ENCODE measurements at places on chromosomes 7 and 10.

- no peak for DNase-seq
These were observed 55.0 kb downstream of the PIK3AP1 start for GRCh38 chr10:96665306-96665705.

GRCh38 chr10:69963835-69964710 is 88.6 kb upstream of the MACROH2A2 start:
- no peak for DNase-seq

GRCh38 chr7:112104120-112104519 is 102.1 kb downstream of the DOCK4 start:
- DNase-seq, result no peak

DNA sequence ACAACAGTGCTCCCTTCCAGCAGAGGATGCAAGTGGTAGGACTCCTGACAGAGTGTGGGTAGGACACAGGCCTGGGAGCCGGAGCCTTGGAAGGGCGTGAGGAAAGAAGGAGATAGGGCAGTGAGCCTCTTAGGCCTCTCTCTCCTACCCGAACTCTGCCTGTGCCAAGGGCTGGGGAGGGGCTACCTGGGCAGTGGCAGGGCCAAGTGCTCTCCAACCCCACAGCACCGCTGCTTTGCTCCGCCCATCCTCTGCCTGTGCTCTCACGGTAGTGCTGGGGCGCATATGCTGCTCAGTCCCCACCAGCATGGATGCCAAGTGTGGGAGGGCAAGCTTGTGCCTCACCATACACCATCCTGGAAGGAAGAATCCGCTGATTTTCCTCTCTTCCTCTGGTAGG is 7.5 kb downstream of the FAM131B start:
- DNase-seq, result no peak

GRCh38 chr7:146656988-146657387 is 540.4 kb downstream of the CNTNAP2 start:
- no peak for DNase-seq

- no peak for DNase-seq
These were observed 154.8 kb upstream of the TMEM196 start for GRCh38 chr7:19928247-19928646.

- no peak for DNase-seq
These were observed 19.3 kb downstream of the MACC1 start for GRCh38 chr7:20197837-20198236.

DNA sequence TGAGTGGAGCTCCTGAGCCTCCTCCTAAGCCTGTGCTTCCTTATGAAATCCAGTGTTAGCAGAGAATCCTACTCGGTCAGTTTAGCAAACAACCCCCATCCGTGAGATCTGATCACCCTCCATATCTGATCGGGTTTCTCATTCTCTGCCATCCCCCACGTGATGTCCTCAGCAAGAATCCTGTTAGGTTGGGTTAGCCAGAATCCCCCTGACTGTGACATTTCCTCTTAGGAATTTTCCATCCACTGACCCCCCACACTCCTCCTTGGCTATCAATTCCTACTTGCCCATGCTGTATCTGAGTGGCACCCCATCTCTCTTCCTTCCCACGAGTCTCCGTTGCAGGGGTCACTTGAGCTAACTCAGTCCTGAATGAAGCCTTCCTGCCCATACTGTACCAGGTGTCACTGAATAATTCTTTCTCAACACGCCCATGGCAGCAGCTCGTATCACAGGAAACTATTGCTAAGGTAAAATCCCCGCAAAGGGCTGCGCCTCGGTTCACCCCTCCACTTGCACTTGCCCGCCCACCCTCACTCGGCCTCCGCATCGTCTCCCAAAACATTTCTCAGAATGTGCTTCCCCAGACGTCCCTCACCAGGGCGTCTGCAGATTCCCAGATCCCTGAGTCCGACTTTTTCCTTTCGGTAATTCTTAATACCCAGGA is 44.1 kb downstream of the MYOF start:
- no peak for DNase-seq

- no peak for DNase-seq
These were observed 24.1 kb downstream of the PDSS1 start for GRCh38 chr10:26721561-26721960.

DNA sequence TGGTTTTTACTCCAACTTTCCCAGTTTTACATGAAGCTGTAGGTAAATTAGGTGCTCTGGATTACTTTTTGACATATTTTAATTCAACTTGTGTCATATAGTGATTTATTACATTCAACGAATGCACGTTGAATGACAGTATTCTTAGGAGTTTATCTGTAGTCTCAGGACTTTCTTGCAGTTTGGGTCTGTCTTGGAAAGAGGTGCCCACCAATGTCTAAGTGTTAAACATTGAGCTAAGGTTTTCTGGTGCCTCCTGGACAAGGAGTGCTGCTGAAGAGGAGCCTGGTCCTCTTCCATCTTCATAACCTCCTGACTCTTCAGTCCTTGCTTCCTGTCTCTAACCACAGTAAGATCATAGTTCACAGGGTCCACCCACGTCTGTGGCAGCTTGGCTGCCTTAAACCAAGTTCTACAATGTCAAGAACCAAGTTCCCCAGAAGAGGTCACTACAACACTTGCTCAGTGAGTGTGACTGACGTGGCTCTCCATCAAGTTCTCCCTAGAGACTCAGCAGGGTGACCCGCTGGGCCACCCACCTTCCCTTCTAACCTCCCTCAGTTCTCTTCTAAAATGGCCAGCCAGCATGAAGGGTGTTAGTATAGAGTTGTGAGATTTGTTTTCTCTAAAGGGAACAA is 6.1 kb downstream of the NPY start:
- peak; percentile 19 for DNase-seq

DNA sequence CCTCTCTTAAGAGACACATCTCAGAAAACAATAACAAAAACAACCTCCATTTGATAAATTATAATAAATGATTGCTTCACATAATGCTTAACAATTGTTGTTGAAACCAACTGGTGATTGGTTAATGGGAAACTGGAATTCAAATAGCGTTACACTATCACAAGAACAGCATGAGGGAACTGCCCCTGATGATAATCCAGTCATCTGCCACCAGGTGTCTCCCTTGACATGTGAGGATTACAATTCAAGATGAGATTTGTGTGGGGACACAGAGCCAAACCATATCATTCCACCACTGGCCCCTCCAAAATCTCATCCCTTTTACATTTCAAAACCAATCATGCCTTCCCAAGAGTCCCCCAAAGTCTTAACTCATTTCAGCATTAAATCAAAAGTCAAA is 375.9 kb downstream of the BMPER start:
- no peak for DNase-seq

GRCh38 chr10:80154978-80155695 is 22.6 kb downstream of the PLAC9 start:
- no peak for DNase-seq

GRCh38 chr10:89518876-89519842 is 16.2 kb downstream of the SLC16A12 start:
- DNase-seq, result no peak

GRCh38 chr10:92810934-92811532 is 37.3 kb upstream of the EXOC6 start:
- DNase-seq, result no peak

- no peak for DNase-seq
These were observed 36.2 kb downstream of the LARP4B start for GRCh38 chr10:895324-895723.

- DNase-seq, result no peak
These were observed 84.4 kb downstream of the RGS10 start for GRCh38 chr10:119457966-119458766.

GRCh38 chr10:110358869-110359629 is 54.3 kb upstream of the SMNDC1 start:
- DNase-seq, result no peak

DNA sequence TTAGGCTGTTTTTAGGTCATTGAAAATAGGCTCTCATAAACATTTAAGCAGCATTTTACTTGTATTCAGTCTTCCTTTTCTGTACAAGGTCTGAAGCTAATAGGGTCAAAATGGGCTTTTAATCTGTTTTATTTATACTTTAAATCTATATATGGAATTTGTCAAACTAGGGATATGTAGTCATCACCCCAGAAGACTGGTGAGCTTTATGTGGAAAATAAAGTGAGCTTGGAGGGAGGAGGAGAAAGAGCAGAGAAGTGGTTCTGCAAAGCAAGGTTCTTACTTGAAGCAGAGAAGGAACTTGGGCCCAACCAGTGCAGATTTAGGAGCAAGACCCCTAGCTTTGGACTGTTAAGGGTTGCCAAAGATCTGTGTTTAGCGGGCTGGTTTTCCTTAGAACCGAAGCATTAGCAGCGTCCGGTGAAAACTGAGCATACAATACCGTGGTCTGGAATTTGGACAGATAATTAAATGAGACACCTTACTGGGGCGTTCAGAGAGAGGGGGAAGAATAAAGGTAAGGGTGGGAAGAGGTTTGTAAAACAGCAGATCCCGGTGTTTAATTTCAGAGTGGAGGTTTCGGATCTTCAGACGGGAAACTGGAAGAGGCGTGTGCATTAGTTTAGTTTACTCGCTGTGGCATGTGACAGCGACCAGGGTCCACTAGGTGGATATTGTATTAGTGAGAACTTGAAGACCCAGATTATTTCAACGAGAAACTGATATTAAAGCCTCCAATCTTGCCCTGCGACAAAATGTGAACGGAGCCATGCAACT is 2.4 kb downstream of the BAMBI start:
- DNase-seq, result no peak

DNA sequence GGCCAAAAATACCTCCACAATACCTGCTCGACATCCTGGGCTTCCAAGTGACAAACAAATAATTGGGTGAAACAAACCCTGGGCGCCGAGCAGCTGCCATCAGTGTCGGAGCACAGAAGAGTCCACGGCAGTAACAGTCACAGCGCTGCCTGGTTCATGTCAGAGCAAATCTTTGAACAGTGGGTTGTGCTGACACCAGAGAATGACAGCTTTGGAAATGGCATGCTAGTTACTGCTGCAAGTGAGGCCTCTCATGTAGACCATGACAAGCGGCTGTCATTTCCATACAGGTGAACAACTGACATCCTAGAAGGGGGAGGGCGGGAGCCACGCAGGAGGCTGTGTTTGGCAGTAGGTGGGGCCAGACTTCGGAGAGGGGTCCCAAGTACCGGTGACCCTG is 420.5 kb upstream of the GALNT17 start:
- no peak for DNase-seq

DNA sequence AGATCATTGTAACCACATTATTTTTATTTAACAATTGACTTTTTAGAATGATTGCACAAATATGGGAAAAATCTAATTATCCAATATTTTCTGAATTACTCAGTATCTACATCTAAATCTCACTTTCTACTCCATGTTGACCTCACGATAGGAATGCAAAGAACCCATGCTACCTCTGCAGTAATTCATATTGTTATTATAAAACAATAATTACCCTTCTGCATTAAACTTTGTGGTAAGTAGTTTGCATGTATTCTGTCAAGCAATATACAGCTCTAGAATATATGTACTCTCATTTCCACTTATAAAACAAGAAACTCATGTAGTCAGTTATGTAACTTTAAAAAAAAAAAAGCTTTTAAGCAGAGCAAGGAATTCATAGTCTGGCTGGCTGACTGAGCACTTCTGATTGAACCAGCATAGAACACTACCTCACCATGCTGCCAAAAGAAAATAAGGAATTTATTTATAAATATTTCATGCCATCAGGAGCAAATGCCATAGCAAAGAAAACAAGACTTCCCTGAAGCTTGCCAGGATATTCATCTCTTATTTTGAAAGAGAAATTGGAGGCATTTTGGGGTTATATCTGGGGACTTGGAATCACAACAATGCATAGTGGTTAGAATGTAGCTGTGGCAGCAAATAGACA is 895.7 kb downstream of the XPNPEP1 start:
- no peak for DNase-seq

GRCh38 chr7:80977751-80978150 is 58.9 kb upstream of the SEMA3C start:
- DNase-seq, result no peak

- no peak for DNase-seq
These were observed 90.5 kb upstream of the WAC start for GRCh38 chr10:28442403-28442802.

DNA sequence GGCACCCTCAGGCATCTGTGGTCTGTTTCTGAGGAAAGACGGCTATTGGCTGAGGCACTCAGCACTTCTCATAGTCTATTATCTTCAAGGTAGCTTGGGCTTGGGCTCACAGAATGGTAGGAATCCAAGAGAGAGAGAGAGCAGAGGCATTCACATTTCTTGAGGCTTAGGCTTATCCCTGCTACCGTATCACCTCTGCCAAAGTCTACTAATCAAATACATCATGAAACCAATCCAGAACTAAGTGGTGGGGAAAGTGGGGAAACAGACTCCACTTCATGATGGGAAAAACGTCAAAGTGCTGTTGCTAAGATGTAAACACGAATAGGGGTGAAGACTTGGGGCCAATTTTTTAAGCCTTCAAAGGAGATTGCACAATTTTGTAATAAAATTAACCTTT is 271.1 kb upstream of the SEMA3D start:
- no peak for DNase-seq

DNA sequence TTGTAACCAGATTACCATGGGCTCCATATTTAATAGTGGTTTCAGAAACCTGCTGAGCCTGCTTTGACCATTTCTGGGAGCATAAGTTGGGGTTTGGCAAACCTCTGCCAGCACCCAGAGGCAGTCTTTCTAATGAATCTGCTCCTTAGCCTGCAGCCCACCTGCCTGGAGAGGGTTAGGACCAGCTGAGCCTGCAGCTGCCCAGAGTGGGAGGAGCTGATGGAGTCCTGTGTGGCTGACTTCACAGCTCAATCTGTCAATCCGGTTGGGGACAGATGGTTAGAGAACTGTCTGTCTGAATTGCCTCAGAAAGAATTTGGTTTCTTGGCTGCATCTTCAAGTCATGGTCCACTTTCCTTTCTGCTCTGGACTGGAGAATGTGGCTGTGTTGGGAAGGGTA is 444.6 kb downstream of the NRG3 start:
- DNase-seq, result no peak

GRCh38 chr10:21494191-21495001 is 31.1 kb downstream of the SKIDA1 start:
- no peak for DNase-seq

DNA sequence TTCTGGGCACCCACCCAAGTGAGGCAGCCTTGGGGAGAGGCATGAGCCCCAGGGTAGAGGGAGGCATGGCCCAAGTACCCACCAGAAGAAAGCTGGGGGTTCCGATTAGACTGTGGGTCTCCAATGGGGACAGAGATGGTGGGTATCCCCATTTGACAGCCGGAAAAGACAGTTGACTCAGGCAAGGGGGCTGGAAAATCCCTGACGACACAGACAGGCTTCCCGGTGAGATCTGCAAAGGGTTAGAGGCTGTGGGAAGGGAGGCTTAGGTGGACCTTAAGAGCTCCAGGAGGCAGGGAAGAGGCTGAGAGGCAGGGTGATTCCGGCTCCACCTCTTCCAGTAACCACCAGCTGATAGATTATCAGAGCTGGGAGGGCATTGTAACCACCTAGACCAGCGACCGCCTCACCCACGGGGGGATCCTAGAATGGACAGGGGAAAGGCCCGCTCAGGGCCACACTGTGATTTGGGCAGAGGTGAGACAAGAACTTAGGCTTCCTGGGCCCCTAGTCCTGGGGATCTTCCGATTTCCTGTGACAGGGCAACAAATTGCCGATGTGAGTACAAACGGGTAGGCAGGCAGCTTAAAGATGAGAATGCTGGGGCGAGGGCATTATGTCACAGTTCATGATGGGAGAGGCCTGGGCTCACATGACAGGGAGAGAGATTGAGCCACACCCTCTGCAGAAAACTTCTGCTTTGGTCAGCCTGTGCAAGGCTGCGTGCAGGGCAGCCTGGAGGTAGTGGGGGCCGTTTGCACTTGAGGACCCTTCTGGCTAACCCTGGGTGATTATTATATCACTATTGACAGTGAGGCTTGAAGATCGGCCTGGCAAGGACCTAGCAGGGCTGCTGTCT is 5.4 kb downstream of the TBATA start:
- DNase-seq, result no peak

GRCh38 chr7:137940656-137941518 is 61.0 kb downstream of the CREB3L2 start:
- no peak for DNase-seq

GRCh38 chr7:143811-144453 is 48.4 kb upstream of the FAM20C start:
- DNase-seq, result no peak

Measured in stimulated activated CD8-positive, alpha-beta memory T cell treated with anti-CD3 and anti-CD28 coated beads, Interleukin-7, amount 100 ng/mL, for 24 hours (primary cell).